ENCODE measurements at places on chromosomes 6 and 20. TPM values are rescaled to one million over a fixed set of nuclear protein-coding genes. Genes with fewer than 3 reads are reported as not detected.

The LAMA4 gene
- not detected for total RNA-seq

GRCh38 chr6:155599160-155599559, 143.5 kb upstream of the NOX3 start:
- ATAC-seq: no peak

DNA sequence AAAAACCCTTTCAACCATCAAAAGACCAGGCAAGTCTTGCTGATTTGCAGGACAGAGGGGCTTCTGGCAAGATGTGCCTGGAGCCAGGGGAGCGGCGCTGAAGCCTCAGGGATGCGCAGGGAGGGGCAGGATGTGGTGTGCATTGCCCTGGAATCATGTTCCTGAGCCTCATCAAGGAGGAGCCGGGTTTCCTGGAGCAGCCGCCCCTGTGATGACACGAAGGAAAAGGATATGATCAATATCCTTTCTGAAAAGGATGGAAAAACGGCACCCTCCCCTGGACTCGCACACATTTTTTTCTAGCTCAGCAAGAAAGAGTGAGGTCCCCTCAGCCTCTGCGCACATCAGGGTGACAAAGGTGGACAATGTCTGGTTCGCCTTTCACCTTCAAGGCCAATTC, 173.1 kb upstream of the SSTR4 start:
- no peak for ATAC-seq

The FAM217A gene
- total RNA-seq: not detected
